ENCODE measurements at places on chromosomes 12 and 14.
A peak's percentile ranks its signal among the peaks of the same experiment; 100 is the strongest.

- no peak for DNase-seq
Observed at GRCh38 chr12:67069451-67070306, 199.5 kb upstream of the CAND1 start.

GRCh38 chr12:124779161-124780141, 84.2 kb downstream of the SCARB1 start:
- DNase-seq: no peak

- no peak for DNase-seq
Observed at GRCh38 chr14:52051871-52052270, 17.0 kb downstream of the NID2 start.

GRCh38 chr12:124915239-124916236, 1.1 kb upstream of the UBC start:
- DNase-seq: no peak

- DNase-seq: no peak
Observed at GRCh38 chr12:109995361-109995685, 845 bp downstream of the GIT2 start.

DNA sequence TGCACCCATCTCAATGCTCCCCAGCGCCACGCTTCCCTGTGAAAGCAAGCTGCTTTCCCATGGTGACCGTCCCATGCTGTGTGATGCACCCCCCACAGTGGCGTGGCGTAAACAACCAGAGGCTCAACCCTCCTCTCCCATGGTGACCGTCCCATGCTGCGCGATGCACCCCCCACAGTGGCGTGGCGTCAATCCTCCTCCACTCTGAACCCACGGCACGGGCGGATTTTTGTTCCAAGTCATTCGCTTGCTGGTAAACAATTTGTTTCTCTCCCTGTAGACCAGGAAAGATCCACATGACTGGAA, 8.9 kb downstream of the STX2 start:
- DNase-seq: no peak

DNA sequence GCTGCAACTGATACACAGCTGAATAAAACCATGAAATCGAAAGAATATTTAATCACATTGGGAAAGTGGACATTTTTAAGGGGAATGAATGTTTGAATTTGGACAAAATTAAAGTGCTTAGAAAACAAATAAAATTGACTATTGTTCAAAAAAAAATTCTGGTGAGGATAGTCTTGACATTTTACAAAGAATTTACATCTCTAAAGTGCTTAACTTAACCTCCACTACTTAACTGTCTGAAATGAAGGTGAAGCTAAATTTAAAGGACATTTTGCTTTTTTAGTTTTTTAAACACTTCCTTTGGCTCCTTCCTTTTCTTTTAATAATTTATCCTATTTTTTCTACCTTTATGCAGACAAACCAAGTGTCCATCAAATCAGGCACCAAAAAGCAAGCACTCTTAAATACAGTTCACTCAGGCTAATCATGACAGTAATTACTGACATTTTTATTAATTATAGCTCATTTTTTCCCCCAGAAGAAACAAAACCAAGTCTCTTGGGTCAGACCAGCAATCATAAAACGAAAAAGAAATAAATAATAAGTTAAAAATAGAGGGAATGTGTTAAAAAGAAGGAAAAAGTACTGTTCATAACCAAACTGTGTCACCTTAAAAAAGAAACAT, 5.7 kb upstream of the CCND2 start:
- no peak for DNase-seq

DNA sequence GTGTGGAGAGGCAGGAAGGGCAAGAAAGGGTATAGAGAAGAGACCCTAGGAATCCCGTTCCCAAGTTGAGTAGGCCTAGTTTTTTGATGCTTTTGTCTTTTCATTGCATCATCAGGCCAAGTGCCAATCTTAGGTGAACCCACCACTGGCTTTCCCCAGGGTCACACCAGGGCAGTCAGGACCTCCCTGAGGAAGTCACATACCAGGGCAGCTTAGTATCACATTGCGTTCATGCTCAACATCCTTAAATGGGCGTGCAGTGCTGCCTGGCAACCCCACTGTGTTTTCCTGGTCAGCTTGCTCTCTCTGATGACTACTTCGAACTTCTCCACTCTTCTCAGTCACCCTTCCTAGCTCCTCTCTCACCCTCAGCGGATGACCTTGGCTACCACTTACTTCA, 9.0 kb downstream of the ASIC1 start:
- no peak for DNase-seq

DNA sequence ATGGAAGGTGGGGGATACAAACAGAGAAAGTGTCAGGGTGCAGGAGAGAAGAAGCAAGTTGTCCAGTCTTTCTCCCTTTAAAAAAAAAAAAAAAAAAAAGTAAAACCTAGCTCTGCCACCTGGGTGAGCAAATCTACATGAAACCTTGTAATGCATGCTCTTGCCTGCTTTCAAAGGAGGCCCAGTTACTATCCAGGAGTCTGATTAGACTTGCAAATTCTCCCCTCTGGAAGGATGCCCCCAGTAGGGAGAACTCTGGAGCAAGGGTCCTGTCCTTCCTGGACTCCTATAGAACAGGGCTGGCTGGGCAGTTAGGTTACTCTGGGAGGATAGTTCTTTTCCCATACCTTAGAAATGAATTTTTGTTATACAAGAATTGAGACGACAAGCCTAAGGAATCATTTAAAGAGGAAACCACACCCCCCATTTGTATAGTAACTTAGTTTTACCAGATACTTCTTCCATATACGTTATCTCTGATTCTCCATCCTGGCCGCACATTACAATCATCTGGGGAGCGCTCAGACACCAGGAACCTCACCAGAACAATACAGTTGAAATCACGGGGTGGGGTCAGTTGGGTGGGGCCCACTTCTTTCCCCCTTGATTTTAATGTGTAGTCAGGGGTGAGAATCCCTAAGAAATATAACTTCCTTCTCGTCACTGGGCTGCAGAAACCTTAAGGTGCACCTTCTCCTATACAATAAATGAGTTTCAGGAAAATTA, 30.5 kb downstream of the RAB35 start:
- DNase-seq: no peak

DNA sequence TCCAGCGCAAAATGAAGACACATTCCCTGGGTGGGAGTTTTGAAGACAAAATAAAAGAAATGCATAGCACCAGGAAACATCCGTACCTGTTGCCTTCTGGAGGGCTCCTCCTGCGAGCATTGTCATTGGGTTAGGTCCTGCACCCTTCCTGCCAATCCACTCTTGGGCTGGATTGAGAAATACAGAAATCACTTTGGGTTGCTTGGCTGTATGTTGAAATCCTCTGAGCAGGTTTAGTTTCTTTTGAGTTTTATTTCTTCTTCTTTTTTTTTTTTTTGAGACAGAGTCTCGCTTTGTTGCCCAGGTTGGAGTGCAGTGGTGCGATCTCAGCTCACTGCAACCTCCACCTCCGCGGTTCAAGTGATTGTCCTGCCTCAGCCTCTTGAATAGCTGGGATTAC, 67.6 kb downstream of the ARF6 start:
- DNase-seq: no peak

- no peak for DNase-seq
Observed at GRCh38 chr14:87575378-87575777, 417.6 kb downstream of the GALC start.

DNA sequence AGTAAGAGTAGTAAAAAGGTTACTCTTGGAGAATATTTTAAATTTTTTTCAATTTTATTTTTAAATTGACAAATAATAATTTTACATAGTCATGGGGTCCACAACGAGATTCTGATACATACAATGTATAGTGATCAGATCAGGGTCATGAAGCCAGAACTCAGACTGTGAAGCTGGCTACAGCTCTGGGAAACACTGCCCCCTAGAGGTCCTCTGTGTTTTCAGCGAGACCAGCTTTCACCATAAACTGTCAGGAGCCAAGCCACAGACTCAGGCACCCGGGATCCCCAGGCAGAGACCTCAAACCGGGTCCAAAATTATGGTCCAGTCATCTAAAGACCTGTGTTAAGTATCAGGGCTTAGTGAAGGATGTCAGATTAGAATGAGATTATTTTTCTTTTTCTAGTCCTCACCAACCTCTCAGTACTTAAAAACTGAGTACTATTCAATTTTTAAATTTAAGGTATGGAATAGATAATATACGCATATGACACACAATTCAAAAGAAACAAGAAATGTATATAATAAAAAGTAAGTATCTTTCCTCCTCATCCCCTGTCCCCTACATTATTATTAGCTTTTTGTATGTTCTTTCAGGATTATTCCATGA, 397.1 kb downstream of the MDGA2 start:
- DNase-seq: peak; percentile 30

Measured in NCI-H1092 (cell line).